Natural killer cell (primary cell): ENCODE measurements at places on chromosomes 3 and 15. TPM values are rescaled to one million over a fixed set of nuclear protein-coding genes. Genes with fewer than 3 reads are reported as not detected.

The FBN1 gene
- total RNA-seq, result 0.33 TPM

The CHST14 gene
- 16.7 TPM for total RNA-seq

The CAPN3 gene
- total RNA-seq, result 5.5 TPM

The TRIM59 gene
- 17.9 TPM for total RNA-seq

The ATP13A4 gene
- 3.6 TPM for total RNA-seq

The STAB1 gene
- 26.5 TPM for total RNA-seq

The ANKRD34C gene
- not detected for total RNA-seq

The DHX36 gene
- 97.3 TPM for total RNA-seq

DNA sequence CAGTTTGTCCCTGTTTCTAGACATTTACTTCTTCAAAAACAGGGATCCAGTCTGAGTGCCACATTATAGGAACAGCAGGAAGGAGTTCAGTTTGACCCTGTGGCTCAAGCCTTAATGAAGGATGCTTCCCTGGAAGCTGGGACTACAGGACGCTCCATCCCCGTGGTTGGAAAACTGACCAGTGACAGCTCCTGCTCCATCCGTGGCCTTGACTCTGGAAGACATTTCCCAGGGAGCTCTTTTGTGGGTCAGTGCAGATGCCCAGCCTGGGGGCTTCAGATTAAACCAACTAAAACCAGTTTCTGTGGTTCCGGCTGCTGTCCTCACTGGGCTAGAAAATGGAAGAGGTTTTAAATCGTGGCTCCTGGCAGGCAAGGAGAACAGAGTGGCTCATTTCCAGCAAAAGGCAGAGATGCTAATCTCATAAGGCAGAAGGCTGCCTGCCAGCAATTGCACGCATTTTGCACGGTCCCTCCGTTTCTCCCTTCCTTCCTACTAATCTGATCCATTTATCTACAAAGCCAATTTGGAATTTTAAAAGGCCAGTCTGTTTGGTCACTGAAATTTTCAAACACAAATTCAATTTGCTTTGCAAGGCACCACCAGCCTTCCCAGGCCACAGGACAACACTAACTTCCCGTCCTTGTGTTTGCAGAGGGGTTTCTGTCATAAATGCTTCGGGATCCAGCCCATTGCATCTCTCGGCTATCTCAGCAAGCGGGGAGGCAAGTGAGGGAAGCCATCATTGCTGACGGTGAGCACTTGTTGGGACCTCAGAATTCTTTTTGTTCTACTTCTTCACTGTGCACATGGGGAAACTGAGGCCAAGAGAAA is 6.2 kb upstream of the SSUH2 start:
- no peak for DNase-seq
- no peak overlapping the region for H3K27ac ChIP-seq
- H3K4me1 ChIP-seq, result no peaks in the 10 kb centered on the region
- no peaks in the 10 kb centered on the region for H3K27me3 ChIP-seq

- no peak overlapping the region for H3K4me3 ChIP-seq
- H3K27ac ChIP-seq, result no peak overlapping the region
- no peaks in the 10 kb centered on the region for H3K36me3 ChIP-seq
- no peaks in the 10 kb centered on the region for H3K27me3 ChIP-seq
- no peak for DNase-seq
These were observed 22.2 kb downstream of the P2RY1 start for GRCh38 chr3:152857082-152857481.

- no peak overlapping the region for H3K27ac ChIP-seq
- DNase-seq, result no peak
- no peak overlapping the region for H3K4me3 ChIP-seq
These were observed 195.9 kb upstream of the ST8SIA2 start for GRCh38 chr15:92197746-92198145.

DNA sequence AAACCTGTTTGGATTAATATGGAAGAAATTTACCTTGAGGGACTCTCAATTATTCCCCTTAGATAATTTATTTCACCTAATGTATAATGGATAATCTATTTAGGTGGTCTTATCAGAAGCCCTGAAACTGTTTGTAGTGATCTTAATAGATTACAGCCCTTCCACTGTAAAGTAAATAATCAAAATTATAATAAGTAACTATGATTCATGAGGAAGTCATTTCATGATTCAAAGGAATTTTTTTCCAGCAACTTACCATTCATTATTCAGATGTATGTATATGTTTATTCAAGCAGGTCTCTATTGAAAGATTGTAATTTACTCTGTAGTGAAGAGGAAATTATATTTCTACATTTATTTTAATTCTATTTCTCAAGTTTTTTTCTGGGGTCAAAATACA is 250.6 kb upstream of the ROBO1 start:
- H3K4me1 ChIP-seq, result no peaks in the 10 kb centered on the region
- no peak for DNase-seq
- no peaks in the 10 kb centered on the region for H3K27me3 ChIP-seq
- H3K4me3 ChIP-seq, result no peak overlapping the region

DNA sequence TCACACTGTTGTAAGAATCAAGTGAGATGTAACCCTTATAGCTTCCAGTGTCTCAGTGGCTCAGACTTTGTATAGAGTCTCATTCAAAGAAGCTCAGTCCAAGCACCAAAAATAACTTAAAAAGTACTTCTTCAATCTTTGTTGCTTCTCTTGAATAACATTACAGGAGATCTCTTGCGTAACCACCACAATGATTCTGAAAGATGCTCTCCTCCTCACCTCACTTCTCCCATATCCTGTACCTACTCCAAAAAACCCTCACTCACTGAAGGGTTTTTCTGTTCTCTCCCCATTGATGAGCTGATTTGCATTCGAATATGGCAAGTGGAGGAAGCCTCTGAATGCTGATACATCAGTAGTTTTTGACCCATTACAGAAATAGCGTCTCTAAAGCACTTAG is 39.4 kb upstream of the MRPS22 start:
- H3K4me3 ChIP-seq, result no peak overlapping the region
- DNase-seq, result no peak
- H3K27ac ChIP-seq, result no peak overlapping the region
- no peaks in the 10 kb centered on the region for H3K36me3 ChIP-seq

GRCh38 chr3:48338635-48339034 is 5.2 kb upstream of the SPINK8 start:
- no peaks in the 10 kb centered on the region for H3K27me3 ChIP-seq
- H3K27ac ChIP-seq, result no peak overlapping the region
- no peaks in the 10 kb centered on the region for H3K4me1 ChIP-seq
- no peaks in the 10 kb centered on the region for H3K36me3 ChIP-seq

- no peaks in the 10 kb centered on the region for H3K4me1 ChIP-seq
- no peak overlapping the region for H3K27ac ChIP-seq
- no peaks in the 10 kb centered on the region for H3K27me3 ChIP-seq
- no peak for DNase-seq
- no peaks in the 10 kb centered on the region for H3K36me3 ChIP-seq
- H3K4me3 ChIP-seq, result no peak overlapping the region
These were observed 230.5 kb downstream of the NFKBIZ start for GRCh38 chr3:102079809-102080197.

- H3K27me3 ChIP-seq, result no peaks in the 10 kb centered on the region
- DNase-seq, result no peak
- H3K27ac ChIP-seq, result no peak overlapping the region
- H3K4me3 ChIP-seq, result no peak overlapping the region
- peaks cover 25% of the 10 kb centered on the region for H3K36me3 ChIP-seq
These were observed 32.5 kb downstream of the RAB11A start for GRCh38 chr15:65901836-65902235.

DNA sequence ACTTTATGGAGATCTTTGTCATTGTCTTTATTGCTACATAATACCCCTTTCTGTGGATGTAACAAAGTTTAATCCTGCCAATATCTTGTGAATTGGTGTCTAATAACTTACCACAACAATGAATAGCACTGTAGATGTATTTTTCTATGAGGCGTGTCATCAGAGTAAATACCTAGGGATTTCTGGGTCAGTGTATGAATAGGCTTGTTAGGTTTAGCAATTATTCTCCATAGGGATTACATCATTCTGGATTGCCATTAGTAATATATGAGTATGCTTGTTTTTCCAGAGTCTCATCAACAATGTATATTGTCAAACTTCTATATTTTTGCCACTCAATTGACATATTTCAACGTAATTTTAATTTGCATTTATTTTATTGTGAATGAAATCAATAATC is 67.9 kb downstream of the UNC13C start:
- no peak overlapping the region for H3K27ac ChIP-seq
- no peaks in the 10 kb centered on the region for H3K4me1 ChIP-seq
- no peak overlapping the region for H3K4me3 ChIP-seq
- DNase-seq, result no peak

GRCh38 chr3:40766396-40766795 is 241.6 kb downstream of the ZNF621 start:
- no peaks in the 10 kb centered on the region for H3K36me3 ChIP-seq
- no peak overlapping the region for H3K4me3 ChIP-seq
- H3K4me1 ChIP-seq, result no peaks in the 10 kb centered on the region
- no peaks in the 10 kb centered on the region for H3K27me3 ChIP-seq
- no peak overlapping the region for H3K27ac ChIP-seq

DNA sequence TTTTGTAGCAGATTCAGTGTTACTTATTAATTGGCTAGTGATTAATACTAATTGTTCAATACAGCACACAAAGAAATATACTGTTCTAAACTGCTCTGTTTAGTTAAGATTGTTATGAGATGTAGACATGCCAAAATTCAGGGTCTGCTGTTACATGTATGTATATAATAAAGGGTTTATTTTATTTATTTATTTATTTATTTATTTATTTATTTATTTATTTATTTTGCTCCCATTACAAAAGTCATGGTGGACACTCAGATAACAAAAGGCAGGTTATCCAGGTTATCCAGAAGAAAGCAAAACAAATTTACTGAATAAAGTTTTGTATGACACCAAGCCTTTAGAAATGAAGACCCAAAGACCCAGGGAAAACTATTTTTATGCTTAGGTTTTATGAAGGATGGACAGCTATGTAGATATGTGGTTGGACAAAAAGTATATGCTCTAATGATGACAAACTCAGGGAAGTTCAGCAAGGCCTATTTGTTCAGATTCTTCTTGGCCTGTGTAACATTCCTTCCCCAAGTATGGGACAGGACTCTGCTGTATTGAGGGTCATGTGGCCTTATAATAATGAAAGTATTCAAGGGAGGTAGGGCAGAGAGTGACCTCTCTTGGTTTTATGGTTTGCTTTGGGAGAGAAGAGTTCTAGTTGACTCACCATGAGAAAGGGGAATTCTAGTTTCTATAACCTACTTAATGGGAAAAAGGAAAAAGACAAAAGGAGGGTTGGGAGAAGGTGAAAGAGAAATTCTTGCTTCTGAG is 1056.8 kb downstream of the ROBO2 start:
- H3K4me3 ChIP-seq, result no peak overlapping the region
- no peaks in the 10 kb centered on the region for H3K27me3 ChIP-seq
- H3K4me1 ChIP-seq, result no peaks in the 10 kb centered on the region
- no peak for DNase-seq
- H3K27ac ChIP-seq, result no peak overlapping the region

GRCh38 chr3:5078151-5078550 is 43.9 kb upstream of the ARL8B start:
- H3K27me3 ChIP-seq, result no peaks in the 10 kb centered on the region
- no peaks in the 10 kb centered on the region for H3K4me1 ChIP-seq
- H3K27ac ChIP-seq, result no peak overlapping the region
- no peak overlapping the region for H3K4me3 ChIP-seq
- DNase-seq, result no peak

DNA sequence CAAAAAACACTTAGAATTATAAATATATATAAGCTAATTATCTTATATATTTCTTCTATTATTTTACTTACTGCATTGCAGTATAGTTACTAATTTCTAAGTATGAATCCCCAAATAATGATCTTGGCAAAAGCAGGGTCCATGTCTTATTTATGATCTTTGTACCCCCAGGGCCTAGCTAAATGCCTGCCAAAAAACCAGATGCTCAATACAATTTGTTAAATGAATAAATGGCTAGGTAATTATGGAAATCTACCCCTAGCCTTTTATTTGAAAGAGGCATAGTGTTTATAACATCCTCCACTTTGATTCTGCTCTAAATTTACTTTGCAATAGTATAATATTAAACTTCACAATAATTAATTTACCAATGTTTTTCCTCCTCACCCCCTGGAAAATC is 69.5 kb downstream of the CSNK1G1 start:
- no peaks in the 10 kb centered on the region for H3K36me3 ChIP-seq
- H3K27ac ChIP-seq, result no peak overlapping the region
- H3K27me3 ChIP-seq, result no peaks in the 10 kb centered on the region
- DNase-seq, result no peak
